BE2C (cell line): ENCODE measurements at places on chromosomes 1 and 21.

- DNase-seq, result no peak
Measured at GRCh38 chr1:9293533-9294404, 1.1 kb downstream of the SPSB1 start.

DNA sequence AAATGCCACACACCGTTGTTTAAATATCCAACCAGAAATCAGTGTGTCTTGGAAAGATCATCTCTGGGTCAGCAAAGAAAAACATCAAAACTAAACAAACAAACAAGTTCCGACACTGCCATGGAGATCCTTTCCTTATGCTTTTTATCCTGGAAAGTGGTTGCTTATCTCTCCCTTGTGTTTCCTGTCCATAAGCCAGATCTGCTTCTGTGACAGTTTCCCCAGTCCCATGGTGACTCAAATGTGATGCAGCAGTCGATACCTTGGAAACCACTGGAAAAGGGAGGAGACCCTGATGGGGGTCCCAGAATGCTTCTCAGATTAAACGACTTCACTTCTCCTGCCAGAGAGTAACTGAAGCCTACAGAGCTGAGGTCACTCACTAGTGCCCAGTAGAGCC is 94.7 kb downstream of the DMRTA2 start:
- peak; percentile 35 for DNase-seq

DNA sequence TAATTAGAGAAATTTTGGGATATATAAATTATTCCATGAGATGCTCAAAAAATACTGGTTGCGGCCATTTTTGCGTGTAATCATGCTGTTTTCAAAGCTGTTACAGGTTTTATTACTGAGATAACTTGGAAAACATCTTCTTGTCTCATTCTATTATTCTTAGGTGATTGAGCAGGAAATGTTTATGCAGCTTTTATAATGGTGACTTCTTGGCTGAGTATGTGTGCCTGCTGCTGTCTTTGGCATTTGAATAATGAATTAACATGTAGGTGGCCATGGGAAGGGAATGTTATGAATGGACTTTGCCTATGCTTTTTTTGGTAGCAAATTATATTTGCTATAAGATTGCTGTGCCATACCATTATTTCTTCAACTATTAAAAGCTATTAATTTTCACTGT is 52.5 kb downstream of the RASAL2 start:
- no peak for DNase-seq

DNA sequence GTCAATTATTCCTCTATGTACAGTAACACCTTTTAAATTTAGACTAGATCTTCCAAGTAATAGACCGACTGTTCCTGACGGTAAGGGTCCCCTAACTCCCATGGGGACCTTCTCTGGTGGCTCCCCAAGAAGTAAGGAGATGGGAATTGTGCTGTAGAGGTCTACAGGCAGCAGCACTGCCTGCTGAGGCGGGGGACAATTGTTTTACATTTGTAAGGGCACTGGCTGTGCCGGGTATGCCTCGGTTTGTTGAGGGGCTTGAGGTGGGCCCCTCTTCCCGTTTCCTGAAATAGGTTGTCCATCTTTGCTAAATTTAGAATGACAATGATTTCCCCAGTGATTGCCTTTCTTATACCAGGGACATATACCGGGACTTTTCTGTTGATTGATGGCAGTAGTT is 13.1 kb upstream of the L1TD1 start:
- DNase-seq, result no peak

- DNase-seq, result no peak
Measured at GRCh38 chr1:86527306-86527705, 19.6 kb upstream of the CLCA4 start.

- DNase-seq, result no peak
Measured at GRCh38 chr1:117860896-117861610, 68.4 kb downstream of the GDAP2 start.

DNA sequence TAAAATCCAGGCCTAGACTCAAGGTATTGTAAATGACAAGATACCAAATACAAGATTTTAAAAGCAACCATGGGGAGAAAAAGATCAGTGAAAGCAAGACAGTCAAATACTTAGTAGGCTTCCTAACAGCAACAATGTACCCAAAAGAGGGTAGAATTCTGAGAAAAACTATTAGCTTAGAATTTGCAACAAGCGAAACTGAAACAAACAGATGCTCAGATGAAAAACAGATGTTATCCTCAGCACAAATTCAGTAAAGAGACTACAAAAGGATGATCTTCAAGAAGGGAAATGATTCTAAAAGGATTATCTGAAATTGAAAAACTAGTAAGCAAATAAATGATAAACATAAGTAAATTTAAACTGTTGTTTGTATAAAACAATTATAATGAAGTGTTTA is 40.0 kb downstream of the PDC start:
- no peak for DNase-seq

- DNase-seq, result no peak
Measured at GRCh38 chr1:178726087-178726517, 1.1 kb downstream of the RALGPS2 start.

DNA sequence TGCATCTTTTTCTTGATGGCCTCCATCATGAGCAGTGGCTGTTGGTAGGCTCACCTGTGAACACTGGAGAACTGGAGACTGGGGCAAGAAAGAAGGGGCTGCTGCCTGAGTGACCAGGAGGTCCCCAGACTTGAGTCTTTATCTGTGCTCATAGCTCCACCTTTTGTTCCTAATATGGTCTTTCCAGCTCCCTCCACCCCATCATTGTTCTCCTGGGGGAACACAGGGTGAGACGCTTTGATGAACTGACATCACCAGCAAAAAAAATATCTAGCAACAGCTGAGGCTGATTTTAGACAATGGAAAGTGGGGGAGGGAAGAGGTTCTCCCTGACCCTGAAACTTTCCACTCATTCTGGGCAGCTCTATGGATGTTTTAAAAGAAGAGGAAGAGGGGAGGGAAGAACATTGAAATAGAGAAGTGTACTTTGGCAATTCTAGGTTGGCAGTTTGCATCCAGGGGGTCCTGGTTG is at the start of gene TPM3:
Gene TPM3, minus strand, starts transcription at position 111 of the 472 bp plus-strand sequence. Its CDS starts 82 bp downstream, at position 29.
- DNase-seq, result no peak

DNA sequence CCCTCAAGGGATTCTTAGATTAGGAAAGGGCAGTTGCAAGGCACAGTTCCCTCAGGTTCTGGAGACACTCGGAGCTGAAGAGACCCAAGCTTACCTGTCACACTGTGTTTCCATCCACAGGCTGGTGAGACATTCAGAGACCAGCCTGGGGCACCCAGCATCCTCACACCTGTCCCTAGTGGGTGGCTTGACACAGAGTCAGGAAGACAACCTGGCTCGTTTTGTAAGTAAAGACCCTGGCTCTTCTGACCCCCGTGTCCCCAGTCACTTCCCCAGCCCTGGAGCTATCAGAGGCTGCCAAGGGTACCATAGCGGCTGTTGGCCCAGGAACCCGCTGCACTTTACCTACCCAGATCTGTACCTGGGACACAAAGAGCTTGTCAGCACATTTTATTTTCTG is 409.8 kb downstream of the MATN1 start:
- DNase-seq, result no peak

DNA sequence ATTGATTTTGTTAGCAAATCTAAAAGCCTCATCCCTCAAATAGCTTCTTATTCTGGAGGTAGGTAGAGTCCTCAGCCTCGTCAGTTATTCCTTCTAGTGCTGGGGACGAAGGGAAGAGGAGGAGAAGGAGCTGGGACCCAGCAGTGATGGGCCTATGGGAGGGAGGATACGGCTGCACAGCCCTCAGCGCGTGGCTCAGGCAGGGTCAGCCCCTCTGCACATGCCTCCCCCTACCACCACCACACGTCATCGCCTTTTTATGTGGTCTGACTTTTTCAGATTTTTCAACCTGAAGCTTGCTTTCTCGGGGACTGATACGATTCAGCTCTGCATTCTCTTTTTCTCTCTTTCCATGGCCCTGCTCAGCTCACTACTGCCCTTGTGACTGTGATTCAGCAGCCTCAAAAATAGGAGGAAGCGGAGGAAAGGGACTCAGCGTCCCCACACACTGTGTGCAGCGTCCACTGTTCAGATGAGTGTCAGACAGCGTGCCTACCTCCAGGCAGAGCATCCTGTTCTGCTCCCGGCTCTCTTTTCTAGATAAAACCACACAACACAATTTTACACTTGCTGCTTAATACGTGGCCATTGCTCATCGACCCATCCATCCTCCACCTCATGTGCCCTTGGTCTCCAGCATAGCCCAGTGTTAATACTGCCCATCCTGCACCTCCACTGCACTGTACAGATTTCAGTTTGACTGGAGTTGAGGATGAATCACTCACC is 827 bp downstream of the OR2B11 start:
- DNase-seq, result no peak

DNA sequence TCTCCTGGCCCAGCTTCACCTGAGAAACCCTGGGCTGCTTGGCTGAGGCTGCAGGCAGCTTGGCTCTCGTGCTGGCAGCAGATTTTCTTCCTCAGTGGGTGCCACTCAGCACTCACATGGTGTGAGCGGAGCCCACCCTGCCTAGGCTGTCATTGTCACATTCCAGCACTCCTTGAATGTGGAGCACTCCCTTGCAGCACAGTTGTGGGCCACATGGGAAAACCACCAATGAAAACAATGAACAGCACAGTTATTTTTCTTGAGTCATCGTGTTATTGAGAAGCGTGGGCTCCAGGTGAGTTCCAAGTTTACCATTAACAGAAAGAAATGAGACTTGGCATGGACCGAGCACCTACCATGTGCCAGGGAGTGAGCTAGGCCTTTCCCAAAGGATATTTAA is 27.2 kb upstream of the TRIM67 start:
- no peak for DNase-seq

GRCh38 chr1:24418898-24419628 is 3.5 kb downstream of the NIPAL3 start:
- DNase-seq, result no peak

DNA sequence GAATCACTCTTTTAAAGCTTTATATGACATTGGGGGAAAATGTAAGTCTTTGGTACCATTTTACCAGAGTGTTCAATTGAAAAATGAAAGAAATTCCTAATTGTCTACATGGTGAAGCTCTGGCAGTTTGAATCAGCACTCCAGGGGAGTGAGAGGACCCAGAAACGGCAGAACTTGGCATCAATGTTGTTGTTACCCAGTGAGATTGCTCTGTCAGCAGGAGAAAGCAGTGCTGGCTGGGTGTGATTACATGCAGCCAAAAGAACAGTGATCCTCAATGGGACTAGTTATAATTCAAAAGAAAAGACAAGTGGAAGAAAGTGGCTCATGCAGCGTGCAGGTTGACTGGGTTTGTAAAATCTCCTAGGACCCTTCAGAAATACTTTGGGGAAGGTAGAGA is 206.4 kb downstream of the PTPRC start:
- DNase-seq, result no peak

DNA sequence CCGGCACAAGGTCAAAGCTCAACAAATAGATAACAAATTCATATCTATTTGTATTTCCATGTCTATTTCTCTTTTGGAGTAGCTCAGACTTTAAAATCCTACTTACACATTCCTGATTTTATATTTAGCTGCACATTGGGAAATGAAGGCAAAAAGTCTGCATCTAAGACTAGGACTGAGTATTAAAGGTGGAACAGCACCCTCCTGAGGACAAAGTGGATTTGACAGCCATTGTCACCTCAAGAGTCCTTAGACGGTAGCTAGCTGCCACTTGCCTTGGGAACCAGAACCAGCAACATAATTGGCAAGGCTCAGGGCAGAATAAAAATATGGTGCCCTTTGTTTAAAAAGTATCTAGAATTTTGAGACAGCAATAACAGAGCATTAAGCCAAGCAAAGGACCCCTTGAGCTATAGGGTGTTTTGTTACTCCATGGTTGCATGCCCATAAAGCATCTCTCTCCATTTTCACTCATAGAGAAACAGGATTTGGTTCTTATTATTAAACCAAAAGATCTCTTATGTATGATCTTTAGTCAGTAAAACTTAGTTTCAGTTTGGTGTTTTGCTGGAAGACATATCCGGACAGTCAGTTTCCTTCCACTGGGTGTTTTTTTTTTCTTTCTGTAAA is 30.0 kb upstream of the SGIP1 start:
- peak; percentile 59 for DNase-seq

GRCh38 chr1:177863796-177864195 is 106.1 kb downstream of the SEC16B start:
- no peak for DNase-seq

DNA sequence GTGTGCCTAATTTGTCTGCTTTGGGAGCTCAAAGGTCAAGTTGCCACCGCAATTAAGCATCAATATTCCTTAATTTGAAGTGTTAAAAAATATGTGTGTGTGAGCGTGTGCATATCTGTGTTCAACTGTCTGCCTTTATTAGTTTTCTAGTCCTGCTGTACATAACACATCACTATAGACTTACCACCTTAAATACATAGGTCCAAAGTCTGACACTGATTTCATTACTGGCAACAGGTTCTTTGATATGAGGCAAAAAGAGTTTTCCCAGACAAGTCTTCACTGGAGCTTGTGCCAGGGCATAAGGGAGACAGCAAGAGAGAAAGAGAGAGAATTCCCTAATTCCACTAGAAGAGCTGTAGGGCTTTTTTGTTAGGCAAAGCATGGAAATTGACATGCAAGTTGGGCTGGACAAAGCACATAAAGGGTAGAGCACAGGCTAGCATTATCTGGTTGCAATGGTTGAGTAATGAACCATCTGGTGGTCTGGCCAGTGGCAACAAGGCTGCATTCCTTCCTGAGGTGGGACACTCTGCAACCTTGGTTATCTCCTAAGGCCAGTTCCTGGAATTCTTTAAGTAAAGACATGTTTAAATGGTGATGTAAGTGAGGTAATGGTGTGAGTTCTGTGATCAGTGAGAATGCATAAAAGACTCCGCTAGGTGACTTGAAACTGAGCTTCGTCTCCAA is 457.2 kb upstream of the ADAMTS5 start:
- no peak for DNase-seq

GRCh38 chr21:25408666-25409065 is 198.6 kb downstream of the MRPL39 start:
- no peak for DNase-seq

- DNase-seq, result peak; percentile 15
Measured at GRCh38 chr1:207868251-207868773, 42.6 kb downstream of the CD34 start.

- no peak for DNase-seq
Measured at GRCh38 chr1:196558411-196558810, 49.8 kb downstream of the KCNT2 start.

- peak; percentile 79 for DNase-seq
Measured at GRCh38 chr1:206479183-206480125, 9.2 kb downstream of the IKBKE start.
